Foreskin fibroblast (primary cell): ENCODE measurements at places on chromosomes 6 and 20.

DNA sequence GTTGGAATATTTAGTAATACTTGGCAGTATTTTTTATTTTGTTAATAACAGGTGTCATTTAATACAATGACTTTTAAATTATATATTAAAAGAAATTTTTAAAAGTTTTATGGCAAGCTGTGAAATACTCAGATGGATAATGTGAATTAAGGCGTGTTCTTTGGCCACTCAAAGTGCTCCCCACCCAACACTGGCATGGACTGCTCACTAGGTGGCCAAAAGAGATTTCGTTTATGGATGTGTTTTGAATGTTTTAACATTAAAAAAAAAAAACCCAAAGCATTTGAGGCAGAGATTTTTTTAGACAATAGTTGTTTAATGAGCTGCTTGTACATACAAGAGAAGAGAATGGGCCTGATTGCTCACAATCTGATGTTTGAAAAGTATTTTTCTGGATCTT is 86.5 kb downstream of the QKI start:
- DNase-seq: no peak

DNA sequence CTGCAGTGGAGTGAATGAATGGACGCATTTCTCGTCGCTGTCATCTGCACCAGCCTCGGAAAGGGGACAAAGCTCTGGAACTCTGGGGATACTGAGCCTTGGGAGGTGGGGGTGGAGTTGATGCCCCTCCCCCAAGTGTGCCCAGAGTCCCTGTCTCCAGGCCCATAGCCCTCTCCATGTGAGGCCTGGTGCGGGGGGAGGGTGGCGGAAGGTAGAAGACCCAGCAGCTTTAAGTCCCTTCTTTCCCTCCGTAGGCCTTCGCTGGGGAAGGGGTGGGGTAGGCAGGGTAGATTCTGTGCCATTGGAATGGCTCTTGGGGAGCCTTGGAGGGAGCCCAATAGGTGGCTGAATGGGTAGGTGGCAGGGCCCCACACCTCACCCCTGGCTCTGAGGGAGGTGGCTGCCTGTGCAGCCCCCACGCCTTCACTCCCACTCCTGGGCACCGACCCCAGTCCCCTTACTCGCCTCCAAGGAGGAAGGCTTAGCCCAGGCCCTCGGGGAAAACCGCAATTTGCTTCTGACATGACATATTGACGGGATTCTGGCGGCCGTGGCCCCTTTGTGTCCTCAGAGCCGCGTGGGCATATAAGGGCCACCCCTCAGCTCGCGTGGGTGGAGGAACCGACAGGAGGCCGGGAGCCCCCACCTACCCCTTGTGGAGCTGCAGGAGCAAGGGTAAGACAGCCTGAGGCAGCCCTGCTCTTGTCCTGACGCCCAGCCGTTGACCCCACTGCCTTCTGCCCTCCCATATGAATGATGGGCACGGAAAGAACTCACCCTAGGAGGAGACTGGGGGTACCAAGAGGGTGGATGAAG is at the start of gene BPIFB3:
TSS of gene BPIFB3 (plus strand) at position 613 of the 816 bp plus-strand sequence. CDS start 1,533 bp downstream, outside the sequence.
- DNase-seq: no peak

DNA sequence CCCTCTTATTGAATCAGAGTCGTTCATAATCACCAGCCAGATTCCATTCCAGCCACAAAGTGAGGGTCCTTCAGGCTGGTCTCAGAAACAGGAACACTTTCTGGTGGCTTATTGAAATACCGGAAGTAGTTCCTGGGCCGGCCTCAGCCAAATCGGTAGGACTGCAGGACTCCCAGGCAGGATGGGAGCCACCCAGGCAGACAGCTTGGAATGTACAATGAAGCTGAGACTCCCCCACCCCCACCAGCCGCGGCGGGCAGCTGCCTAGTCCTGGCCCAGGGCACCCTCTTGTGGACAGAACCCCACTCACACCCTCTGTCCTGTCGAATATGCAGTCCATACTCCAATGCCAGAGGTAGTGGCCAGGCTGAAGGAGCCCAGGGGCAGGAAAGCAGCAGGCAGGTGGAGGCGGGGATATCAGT is 43.8 kb downstream of the MDFI start:
- DNase-seq: peak; percentile 93

DNA sequence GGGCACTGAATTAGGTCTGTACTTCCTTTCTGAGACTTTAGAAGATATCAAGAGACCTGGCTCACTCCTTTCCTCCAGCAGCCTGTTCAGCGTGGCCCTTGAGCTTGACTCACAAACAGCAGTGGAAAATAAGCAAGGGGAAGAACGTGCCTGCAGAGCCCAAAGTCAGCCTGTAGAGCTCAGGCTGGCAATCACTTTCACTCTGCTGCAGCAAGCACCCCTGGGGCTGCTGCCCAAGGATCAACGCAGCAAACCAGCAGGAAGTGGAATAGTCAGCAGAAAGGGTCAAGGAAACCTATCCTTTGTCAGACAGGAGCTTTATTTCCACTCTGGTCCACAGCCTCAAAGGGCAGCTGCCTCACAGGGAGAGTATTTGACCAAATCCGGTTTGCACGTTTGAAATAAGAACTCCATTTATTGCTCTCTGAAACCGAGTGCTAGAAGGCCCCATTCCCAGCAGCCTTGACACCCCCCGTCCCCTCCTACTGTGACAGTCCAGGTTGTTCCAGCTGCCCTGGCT is 77.4 kb downstream of the PRDM1 start:
- DNase-seq: peak; percentile 87

DNA sequence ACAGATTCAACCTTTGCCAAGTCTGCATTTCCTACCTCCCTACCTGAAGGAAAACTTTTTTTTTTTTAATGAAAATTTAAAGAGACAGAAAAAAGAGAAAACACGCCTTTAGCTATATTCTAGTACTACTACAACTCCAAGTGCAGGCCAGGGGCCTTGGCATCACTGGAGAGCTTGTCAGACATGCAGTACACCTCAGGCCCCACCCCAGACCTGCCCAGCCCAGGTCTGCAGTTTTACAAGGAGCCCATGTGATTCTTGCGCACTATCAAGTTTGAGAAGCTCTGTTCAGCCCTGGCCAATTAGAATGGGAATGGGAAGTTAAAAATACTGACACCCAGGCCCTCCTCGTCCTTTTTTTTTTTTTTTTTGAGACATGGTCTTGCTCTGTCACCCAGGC is 85.0 kb downstream of the NFATC2 start:
- DNase-seq: no peak

- no peak for DNase-seq
Observed at GRCh38 chr20:47568837-47569410, 67.2 kb downstream of the NCOA3 start.

GRCh38 chr6:142112451-142113061 is 20.2 kb upstream of the GJE1 start:
- peak; percentile 81 for DNase-seq

DNA sequence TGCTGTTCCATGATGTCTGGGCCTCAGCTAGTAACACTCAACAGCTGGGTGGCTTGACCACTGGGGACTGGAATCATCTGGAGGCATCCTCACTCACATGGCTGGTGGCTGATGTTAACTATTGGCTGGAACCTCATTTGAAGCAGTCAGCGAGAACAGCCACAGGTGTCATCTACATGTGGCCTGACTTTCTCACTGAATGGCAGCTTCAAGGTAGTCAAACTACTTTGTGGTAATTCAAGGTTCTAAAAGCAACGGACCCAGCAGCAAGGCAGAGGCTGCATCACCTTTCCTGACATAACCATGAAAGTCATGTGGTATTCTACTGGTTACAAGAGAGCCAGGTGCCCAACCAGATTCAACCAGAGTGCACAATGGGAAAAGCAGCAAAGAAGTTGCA is 115.9 kb upstream of the DST start:
- no peak for DNase-seq

DNA sequence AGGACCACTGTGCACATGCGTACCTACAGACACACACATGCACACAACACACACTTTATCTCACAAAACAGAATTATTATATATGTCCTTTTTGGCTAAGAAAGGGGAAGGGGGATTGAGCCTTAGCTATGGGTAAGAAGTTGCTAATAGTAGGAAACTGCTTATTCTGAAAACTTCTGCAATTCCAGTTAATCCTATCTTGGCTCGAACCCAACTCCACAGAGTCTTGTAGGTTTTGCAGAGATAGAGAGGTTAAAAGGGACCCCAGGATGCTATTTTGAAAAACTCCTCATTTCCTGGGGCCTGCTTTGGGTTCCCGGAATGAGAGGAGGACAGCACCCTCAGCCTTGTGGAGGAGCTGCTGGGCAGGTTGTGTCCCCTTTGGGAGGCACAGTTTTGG is 233.8 kb downstream of the CLIC5 start:
- no peak for DNase-seq

GRCh38 chr6:34318499-34319470 is 70.0 kb upstream of the SMIM29 start:
- DNase-seq: no peak

DNA sequence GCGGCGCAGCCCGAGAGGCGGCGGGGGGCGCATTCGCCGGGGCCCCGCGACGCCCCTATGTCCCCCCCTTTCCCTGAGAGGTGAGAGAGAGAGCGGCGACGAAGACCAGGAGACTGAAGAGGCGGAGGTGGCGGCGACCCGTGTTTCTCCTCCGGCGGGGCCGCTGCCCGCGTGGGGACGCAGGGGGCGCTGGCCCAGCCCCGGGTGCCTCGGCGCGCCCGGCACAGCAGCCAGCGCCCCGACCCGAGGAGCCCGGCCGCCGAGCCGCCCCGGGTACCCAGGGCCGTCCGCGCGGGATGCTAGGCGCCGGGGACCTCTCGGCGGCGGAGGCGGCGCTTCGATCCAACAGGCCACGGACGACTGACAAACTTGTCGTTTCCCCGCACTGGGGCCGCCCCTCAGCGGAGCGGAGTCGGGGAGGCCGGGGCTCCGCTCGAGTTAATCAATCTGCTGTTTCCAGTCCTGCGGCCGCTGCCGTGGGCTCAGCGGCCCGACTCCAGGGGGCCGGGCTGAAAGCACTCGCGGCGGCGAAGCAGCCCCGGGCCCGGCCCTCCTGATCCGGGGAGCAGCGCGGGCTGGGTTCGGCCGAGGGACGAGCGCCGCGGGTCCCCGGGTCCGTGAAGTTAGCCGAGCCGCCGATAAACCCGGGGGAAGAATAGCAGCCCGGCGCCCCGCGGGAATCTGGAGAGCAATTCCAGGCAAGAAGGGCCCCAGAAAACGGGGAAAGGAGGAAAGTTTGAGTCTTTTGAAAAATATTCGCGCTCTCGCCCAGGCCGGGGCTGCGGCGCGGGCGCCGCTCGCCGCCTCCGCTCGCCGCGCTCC is 631 bp downstream of the MDGA1 start:
- no peak for DNase-seq

- DNase-seq: no peak
Observed at GRCh38 chr6:17813542-17813941, 106.8 kb upstream of the NUP153 start.
